ENCODE measurements at places on chromosomes 13 and 19.

DNA sequence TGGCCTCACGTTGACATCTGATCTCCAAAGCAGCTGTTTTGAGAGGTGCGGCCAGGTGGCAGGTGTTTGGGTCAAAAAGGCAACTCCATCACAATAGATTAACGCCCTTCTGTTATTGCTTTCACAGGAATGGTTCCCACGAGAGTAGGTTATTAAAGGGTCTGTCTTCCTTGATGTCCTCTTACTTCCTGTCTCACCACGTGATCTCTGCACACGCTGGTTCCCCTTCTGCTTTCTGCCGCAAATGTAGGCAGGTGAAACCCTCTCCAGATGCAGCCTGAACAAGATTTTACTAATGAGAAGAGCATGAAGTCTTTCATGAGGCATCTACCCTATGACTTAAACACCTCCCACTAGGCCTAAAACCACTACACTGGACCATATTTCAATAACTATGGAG is 22.8 kb upstream of the ZNF564 start:
- no peak for DNase-seq

- no peak for DNase-seq
Observed at GRCh38 chr19:55225415-55225958, 3.1 kb downstream of the TMEM86B start.

GRCh38 chr13:113561417-113562084 is 23.0 kb upstream of the TFDP1 start:
- no peak for DNase-seq

DNA sequence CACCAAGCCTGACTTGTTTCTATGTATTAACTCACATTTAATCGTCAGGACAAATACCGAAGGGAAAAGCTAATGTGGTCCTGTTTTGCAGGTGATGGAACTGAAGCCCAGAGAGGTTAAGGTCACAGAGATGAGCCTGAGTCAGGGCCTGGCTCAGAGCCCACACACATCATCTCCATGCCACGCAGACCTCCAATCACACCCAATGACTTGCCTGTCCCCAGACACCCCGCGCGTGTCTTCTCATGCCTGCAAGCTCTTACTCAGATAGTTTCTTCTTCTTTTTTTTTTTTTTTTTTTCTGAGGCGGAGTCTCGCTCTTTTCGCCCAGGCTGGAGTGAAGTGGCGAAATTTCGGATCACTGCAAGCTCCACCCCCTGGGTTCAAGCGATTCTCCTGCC is 16.4 kb downstream of the SIX5 start:
- DNase-seq = no peak

DNA sequence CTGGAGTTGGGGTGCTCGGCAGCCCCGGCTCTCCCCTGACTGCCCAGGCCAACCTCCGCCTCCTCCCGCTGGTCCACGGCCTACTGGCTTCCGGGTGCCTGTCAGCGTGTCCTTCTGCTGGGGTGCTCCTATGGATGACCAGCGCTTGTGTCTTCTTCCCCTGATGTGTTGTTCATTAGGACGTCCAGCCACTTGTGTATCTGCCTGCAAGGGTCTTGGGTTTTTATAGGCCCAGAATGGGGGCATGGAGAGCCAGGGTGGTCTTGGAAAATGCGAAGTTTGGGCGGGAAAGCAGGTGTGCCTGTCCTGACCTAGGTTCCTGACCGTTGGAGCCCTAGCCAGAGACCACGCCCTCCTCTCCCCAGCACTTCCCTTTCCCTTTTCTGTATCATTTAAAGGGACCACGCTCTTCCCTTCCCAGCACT is 139.8 kb downstream of the SLITRK5 start:
- DNase-seq = no peak

DNA sequence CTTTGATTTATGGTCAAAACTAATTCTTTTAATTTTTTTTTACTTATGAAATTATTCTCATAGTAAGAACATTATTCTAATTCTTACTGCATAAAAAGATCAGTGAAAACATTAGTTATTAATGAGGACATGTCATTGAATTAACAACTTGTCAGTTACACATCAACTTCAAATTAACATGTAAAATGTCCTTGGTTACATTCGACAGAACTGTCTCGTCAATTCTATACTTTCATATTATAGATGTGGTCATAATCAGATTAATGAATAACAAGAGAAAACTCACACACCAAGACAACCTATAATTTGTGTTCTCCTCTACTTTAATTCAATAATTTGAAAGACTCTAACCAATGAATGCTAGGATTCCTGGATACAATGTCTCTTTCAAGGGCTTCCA is 66.7 kb downstream of the KATNAL1 start:
- no peak for DNase-seq

GRCh38 chr19:58304748-58305064 is 471 bp upstream of the ERVK3-1 start:
- DNase-seq = no peak

DNA sequence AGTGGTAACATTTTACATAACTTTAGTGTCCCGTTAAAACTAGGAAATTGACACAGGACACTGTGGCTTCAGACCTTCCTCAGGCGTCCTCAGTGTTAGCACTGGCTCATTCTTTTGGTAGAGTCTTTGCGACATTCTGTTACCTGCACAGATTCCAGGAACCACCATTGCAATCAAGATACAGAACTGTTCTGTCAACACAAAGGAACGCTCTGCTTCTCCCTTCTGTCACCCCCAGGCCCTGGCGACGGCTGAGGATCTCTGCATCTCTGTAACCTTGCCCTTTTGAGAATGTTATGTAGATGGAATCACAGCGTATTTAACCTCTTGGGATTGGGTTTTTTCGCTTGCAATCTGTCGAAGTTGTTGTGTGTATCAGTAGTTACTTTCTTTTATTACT is 22.6 kb downstream of the KDM4B start:
- no peak for DNase-seq

DNA sequence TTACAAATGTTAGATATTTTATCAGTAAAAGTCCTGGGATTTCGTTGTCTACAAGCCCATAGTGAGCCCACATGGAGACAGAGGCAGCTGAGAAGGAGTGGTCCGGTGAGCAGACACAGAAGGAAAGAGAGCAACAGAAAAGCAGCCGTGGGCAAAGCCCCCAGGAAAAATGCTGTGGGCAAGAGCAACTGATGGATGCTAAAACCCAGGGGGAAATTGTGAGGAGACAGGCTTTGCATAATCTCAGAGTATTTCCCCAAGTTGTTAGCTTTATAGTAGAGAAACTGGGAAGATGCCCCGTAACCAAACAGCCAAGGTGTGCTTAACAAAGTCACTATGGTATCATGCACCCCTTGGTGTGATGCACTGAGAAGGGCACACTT is 35.1 kb downstream of the GJA3 start:
- no peak for DNase-seq

DNA sequence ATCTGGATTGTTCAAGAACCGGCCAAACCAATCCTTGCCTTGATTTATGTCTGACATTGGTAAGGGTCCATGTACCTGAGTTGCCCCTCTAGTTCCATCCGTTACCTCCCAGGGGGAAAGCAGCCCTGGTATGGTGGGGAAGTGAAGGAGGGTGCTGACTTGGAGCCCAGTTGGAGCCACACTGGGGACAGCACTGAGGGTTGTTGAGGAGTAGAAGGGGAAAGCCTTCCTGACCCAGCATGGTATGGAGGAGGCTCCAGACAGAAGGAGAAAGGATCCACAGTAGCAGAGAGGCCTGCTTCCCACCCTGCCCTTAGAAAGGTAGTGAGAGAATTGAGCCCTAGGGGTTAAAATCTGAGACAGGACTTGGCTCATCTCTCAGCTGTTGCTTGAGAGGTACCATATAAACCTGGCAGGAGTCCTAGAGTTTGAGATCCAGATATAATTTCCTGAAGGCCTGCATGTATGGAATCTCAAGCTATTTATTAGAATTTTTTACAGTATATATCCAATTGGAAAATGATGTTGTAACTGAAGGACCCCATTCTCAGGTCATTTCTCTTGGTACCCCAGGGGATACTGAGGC is 16.7 kb upstream of the FCGBP start:
- DNase-seq = no peak

All from HL-60 (cell line).